ENCODE measurements at places on chromosomes 7 and 10.

GRCh38 chr7:24863626-24864025 is 106.4 kb upstream of the GSDME start:
- no peak for DNase-seq

DNA sequence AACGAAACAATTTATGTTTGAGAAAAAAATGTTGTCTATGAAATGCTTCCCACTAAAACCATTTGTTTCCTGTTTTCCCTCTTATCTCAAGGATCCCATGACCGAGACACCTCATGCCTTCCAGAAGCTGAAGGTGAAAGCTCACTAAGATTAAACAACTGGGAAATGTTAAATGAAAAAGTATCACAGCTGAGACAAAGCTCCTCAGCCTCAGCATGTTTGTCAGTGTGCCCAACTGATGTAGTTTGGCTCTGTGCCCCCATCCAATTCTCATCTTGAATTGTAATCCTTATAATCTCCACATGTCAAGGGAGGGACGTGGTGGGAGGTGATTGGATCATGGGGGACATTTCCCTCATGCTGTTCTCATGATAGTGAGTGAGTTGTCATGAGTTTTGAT is 327.3 kb downstream of the HTR7 start:
- no peak for DNase-seq

DNA sequence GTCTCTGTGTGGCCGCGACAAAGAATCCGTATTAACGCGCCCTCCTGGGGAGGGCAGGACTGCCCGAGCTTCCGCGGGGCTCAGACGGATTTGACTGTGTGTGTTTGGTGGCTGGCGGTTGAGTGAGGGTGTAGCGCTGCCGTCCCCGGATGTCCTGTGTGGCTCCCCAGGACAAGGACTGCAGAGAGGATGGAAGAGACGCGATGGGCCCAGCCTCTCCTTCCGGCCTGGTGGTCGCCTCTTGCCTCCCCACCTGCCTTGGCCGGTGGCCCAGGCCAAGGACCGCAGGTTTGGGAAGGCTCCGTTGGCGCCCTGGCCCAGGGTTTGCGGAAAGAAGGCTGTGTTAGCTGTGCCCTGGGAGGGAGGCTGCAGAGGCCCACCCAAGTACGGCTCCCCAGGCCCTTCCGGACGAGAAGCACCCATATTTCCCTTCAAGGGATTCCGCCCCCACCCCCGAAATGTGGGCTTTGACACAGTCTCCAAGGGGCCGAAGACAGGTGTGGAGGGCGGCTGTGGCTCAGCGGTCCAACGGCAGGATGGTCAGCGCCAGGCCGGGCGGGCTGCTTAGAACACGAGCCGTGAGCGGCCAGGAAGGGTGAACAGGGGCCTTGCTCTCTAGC is 2.3 kb downstream of the UNCX start:
- no peak for DNase-seq

DNA sequence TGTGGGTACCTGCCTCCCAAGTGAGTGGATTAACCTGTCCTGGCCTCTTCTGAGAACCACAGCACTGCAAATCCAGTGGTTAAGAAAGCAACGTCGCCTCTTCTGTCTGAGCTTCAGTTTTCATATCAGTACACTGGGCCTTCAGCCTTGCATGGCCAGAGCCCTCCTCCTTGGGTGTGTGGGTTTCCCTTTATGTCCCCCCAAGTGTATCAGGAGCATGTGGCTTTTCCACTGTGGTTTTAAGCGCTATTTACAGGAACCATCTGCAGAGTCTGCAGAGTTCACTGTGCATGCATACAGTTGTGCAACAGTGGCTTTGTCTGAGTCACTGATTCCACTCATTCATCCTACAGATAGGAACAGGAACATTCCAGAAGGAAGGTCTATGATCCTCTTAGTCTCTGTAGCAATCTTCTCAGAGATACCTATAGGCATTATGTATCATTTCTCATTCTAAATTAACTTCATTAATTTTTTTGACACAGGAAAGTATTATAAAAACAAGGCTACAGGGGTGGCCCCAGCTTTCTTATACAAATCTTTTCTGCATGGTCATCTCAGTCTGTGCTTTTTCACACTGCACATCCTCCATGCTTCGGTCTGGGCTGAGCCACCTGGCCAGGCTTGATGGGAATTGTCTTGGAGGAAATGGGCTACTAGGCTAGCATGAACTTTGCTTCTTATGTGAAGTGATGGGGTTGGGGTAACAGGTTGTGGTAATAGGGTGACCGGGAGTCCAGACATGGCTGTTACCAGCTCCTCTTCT is 17.1 kb downstream of the MBL2 start:
- no peak for DNase-seq

GRCh38 chr10:97042716-97043562 is 142.8 kb downstream of the SLIT1 start:
- DNase-seq: no peak

- DNase-seq: no peak
Observed at GRCh38 chr10:114379631-114380041, 24.7 kb downstream of the AFAP1L2 start.

DNA sequence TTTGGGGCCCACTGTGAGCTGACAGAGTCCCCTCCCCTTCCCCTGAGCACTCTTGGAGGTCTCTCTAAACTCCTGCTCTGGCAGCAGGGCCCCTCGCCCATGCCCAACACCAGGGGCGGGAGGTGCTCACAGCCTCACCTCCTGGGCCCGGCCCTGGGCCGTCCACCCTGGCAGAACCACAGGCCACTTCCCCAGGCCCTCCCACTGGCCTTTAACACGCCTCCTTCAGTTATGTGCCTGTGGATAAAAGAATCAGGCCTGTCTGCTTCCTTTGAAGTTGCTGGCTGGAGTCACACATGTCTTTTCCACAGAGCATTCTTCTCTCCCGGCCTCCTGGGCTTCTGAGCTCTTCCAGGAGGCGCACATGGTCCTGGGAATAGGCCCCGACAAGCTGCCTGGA is 10.2 kb downstream of the MYL10 start:
- no peak for DNase-seq

DNA sequence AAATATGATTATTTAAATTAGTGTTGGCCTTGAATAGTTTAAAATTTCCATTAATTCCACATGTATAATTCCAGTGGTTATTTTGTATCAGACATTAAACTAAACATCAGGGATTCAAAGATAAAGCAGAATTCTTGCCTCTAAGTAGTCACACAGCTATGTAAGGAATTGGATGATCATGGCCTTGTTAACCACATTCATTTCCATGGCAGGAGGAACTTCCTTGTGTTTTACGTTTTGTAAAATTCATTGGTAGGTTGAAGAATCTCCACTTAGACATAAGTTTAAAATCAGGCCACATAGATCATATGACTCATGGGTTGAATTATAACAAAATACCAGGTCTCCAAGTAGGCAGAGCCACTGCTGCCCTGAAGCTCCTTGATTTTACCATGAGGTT is 289.7 kb downstream of the PLXDC2 start:
- DNase-seq: no peak

DNA sequence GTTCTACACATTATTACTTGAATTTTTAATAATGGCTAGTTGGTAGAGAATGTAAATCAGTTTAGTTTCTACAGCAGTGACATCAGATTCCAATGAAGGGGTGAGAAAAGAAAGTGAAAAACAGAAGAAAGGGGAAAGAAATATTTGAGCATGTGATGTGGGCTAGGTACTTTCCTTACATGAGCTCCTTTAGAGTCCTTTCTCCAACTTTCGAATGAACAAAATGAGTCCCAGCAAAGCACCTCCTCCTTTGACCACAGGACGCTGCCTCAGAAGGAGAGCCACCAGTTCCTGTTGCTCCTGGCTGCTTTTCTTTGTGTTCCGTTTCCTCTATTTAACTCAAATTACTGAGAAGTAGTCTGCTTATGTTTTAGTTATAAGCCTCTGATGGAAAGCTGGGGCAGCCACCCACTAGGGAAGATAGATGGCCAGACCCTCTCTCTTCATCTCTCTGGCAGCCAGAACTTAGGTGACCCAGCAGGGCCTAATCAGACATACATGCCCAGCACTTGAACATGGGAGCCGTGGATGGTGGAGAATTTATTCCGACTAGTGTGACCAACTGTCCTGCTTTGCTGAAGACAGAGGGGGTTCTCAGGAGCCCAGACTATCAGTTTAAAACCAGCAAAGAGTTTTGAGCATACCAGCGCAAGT is 82.4 kb upstream of the NME8 start:
- no peak for DNase-seq

DNA sequence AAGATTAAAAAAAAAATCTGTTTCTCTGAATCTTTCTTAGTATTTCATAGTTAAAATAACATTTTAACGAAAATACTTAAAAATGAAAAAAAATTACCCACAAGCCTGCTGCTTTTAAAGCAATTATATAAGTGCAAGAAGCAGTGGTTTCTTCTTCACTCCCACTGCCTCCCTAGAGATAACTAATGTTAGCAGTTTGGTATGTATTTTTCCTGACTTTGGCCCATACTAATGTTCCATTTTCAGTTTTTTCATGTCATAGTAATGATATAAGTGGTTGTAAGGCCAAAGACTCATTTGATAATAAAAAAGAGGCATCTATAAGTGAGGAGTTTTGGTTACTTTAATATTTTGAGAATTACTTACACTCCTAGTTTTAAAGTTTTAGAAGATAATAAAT is 24.3 kb upstream of the LAMB1 start:
- DNase-seq: no peak

GRCh38 chr7:87328281-87328680 is 17.2 kb upstream of the CROT start:
- DNase-seq: no peak

- peak; percentile 45 for DNase-seq
Observed at GRCh38 chr7:7181519-7182155, 707 bp upstream of the C1GALT1 start.

GRCh38 chr7:28955356-28955717 is 2.8 kb downstream of the TRIL start:
- DNase-seq: no peak

- no peak for DNase-seq
Observed at GRCh38 chr10:7928536-7928935, 110.2 kb downstream of the TAF3 start.

- DNase-seq: no peak
Observed at GRCh38 chr7:15684871-15685270, 1.6 kb downstream of the MEOX2 start.

- DNase-seq: no peak
Observed at GRCh38 chr7:101826081-101826835, 8.8 kb downstream of the CUX1 start.

DNA sequence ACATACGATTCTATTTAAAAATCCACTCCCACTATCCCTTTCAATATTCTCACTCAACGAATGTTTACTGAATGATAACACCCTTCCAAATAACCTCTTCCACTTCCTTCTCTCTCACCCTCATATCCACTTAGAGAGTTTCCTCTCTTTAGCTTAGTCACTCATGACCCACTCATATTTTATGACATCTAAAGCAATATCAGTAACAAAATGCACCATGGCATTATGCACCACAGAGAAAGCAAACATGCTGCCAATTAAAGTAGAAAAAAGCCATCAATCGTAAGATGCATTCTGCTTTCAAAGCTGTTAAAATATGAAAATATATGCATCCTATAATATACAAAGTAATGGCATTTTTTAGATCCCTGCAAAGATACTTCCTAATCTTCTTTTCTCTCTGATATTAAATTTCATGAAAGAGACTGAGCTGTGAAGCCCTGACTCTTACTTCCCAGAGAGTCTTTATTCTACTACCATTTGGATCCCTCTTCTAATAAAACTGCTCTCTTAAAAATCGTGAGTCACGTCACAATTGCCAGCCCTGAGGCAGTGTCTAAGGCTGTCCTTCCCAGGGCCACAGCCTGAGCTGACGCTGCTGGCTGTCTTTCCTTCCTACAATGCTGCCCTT is 283.0 kb upstream of the KLF6 start:
- DNase-seq: no peak

GRCh38 chr7:1536743-1537534 is 6.4 kb downstream of the MAFK start:
- no peak for DNase-seq

- no peak for DNase-seq
Observed at GRCh38 chr10:86899132-86899531, 58.3 kb downstream of the MMRN2 start.

DNA sequence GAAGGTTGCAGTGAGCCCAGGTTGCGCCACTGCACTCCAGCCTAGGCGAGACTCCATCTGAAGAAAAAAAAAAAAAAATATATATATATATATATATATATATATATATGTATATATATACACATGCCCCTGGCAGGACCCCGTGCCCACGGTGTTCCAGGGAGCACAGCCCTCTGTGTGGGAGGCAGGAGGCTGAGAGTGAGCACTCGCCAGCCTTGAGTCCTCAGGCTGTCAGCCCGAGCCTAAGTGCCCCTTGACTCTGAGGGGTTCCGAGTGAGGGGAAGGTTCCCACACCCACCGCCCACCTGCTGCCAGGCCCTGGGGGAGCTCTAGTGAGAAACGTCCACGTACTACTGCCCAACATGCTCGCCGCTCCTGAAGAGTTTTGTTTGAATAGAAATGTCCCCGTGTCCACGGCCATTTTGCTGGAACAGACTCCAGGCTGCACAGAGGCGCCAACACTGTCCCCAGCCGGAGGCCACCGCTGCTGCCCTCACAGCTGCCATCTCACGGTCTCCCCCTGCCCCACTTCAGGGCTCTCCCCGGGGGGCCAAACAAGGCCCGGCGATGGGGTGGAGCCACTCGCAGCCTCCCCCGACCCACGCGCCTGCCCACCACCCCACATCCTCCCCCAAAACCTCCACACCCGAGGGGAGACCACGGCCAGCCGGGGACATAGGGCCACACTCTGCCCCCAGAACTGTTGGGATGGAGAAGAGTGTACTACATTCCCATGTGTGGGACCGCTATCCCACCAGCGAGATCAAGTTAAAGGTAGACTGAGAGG is 62.8 kb upstream of the EBF3 start:
- DNase-seq: no peak

- DNase-seq: no peak
Observed at GRCh38 chr10:95850791-95851190, 57.0 kb upstream of the CC2D2B start.

- no peak for DNase-seq
Observed at GRCh38 chr10:98391578-98391991, 23.4 kb downstream of the PYROXD2 start.

DNA sequence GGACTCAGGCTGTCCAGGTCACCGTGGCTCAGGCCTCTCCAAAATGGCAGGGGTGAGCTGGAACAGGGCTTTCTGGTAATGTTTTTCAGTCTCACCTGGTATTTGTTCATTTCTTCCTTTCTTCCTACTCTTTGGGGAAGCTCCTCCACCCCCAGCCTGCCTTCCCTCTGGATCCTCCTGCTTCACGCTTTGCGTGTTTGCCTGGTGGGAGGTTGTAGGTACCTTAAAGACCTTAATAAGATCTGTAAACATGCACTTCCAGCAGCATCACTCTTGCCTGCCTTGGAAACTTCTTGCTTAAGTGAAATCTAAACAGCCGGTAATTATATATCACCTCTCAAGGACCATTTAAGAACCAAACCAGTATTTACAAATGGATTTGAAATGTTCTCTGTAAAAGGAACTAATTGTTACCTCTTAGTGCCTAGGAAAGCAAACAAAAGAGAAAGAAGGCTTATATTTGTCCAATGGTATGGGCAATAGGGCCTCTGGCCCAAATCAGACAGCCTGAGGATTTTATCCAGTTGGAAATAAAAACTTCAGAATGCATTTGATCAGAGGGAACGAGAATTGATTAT is 339.9 kb downstream of the CCSER2 start:
- no peak for DNase-seq

Measured in activated CD4-positive, alpha-beta T cell treated with anti-CD3 and anti-CD28 coated beads, Interleukin-2, amount 50 U/mL, for 48 hours (primary cell).